ENCODE measurements at places on chromosomes 1 and 21.
A peak's percentile ranks its signal among the peaks of the same experiment; 100 is the strongest.

- DNase-seq: no peak
These were observed 7.8 kb downstream of the STK40 start for GRCh38 chr1:36377791-36378492.

DNA sequence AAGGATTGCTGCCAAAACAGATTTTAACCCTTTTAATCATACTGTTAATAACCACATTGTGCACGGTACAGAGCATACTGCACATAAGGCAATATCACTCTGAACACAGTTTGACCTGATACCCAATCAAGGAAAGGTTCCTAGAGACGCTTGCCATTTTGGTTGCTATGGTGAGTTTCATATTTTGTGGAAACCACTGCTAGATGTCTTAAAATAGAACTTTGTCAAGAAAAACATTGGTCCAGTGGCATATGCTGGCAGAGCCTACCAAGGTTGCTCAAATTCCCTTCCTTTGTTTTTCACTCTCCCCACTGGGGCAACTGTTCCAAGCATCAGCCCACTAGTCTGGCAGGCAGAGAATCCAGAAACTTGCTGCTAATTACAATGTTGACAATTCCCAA is 114.8 kb upstream of the DPYD start:
- DNase-seq: no peak

GRCh38 chr1:165915480-165915879 is 88.1 kb downstream of the UCK2 start:
- no peak for DNase-seq

GRCh38 chr1:52142220-52143183 is 613 bp downstream of the ZFYVE9 start:
- peak; percentile 64 for DNase-seq

- no peak for DNase-seq
These were observed 24.9 kb upstream of the ATF3 start for GRCh38 chr1:212583643-212584042.

DNA sequence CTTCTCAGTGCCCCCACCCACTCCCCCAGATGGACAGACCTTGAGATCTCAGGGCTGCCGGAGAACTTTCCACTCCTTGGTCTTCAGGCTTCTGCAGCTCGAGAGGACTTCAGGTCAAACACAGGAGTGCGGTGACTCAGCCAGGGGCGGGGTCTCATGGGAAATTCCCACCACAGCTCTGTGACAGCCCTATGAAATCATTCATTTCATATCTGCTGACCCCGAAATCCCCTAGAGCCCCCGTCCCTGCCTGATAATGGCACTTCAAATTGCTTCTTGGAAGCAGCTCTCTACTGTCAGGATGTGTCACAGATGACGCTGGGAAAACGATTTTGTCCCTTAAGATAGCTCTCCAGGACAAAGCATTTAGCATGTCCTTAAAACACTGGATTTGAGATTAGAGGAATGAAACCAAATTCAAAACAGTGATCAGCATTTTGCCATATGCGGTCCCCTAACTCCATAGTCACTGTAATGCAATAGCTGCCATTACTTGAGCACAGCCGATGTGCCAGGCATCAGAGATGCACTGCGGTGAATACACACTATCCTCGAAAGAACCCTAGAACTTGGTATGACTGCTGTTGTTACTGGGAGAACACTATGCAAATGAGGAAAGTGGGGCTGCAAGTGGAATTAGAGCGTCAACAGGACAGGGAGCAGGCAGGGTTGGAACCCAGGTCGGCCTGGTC is at the start of gene TNFRSF9:
TNFRSF9 (minus strand) TSS at position 95 of the 692 bp plus-strand sequence. CDS start 845 bp downstream, outside the sequence.
- DNase-seq: no peak

DNA sequence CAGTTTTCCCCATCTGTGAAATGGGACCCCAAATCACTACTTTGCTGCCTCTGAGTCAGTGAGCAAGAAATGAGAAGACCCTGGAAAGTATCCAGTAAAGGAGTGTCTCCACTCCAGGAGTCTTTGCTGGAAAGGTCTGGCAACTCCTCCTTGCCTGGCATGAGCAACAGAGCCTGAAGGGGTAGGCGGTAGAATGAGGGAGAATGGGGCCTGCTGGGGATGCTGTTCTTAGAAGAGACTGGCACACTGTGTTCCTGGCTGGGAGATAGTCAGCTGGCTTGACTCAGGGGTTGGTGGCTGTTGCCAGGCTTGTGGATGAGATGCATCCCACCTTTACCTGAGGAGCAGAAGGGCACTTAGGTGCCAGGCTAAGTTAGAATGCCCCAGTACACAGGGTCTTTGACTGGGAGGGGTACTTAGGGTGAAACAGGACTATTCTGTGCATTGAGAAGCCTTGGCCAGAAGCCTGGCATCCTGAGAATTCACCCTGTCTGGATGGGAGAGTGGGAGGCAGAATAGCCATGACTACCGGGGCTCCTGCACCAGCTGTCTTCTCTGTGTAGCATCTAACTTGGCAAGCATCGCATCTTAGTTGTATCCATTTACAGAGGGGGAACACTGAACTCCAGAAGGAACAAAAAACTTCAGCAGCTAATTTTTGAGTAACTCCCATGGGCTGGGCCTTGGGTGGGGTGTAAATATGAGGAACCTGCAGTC is 2.5 kb downstream of the MFSD2A start:
- no peak for DNase-seq

GRCh38 chr1:116365857-116366256 is 7.2 kb upstream of the ATP1A1 start:
- no peak for DNase-seq

DNA sequence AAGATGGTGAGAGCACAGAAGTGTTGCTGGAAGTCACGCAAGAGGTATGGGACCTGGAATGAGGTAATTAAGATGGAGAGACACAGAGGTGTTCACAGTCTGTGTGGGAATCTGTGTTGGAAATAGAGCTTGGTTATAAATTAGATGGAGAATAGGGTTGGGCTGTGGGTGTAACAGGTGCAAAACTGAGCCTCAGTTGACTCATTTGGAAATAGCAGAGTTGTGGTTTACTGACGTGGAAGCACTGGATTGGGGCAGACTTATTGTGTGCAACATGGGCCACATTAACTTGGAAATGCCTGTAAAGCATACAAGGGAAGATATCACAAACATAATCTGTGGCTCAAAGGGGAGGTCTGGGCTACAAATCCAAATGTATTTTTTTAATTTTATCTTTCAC is 13.0 kb downstream of the CAMSAP2 start:
- DNase-seq: no peak

GRCh38 chr1:78377356-78377928 is 113.3 kb upstream of the PTGFR start:
- no peak for DNase-seq

- DNase-seq: no peak
These were observed 351.9 kb downstream of the S1PR1 start for GRCh38 chr1:101588677-101589076.

DNA sequence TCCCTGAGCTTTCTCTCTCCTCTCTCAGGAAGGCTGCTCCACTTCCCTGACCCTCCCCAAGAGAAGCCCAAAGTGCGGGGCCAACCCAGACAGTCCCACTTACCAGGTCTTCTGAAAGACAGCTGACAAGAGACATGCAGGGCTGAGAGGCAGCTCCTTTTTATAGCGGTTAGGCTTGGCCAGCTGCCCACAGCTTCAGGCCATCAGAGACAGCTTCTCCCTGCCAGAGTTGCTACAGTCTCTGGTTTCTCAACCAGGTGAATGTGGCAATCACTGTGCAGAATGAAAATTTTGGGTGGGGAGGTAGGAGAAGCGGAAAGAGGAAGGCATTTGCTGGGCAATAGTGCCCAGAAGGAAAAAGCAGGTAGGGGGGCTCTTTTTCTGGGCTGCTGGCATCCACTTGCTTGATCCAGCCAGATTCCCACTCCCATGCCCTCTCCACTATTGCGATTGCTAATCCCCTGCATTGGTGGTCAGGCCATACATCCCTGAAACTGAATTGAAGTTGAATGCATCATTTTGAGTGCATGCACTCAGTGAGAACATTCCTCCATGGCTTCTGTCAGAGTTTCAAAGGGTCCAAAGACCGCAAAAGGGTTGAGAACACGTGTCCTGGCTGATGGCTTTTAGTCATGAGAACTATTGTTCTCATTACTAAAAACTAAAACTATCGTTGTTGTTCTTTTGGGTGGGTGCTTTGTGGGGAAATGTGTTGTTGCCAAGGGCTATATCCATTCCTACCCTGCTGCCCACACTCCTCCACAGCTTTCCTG is at the start of gene S100A8:
S100A8 (minus strand) TSS at position 136 of the 773 bp plus-strand sequence. CDS start 538 bp downstream, outside the sequence.
- DNase-seq: no peak

- peak; percentile 55 for DNase-seq
These were observed 239.4 kb upstream of the POU3F1 start for GRCh38 chr1:38285807-38286530.

- no peak for DNase-seq
These were observed 112.3 kb upstream of the IFFO2 start for GRCh38 chr1:19068639-19069276.

DNA sequence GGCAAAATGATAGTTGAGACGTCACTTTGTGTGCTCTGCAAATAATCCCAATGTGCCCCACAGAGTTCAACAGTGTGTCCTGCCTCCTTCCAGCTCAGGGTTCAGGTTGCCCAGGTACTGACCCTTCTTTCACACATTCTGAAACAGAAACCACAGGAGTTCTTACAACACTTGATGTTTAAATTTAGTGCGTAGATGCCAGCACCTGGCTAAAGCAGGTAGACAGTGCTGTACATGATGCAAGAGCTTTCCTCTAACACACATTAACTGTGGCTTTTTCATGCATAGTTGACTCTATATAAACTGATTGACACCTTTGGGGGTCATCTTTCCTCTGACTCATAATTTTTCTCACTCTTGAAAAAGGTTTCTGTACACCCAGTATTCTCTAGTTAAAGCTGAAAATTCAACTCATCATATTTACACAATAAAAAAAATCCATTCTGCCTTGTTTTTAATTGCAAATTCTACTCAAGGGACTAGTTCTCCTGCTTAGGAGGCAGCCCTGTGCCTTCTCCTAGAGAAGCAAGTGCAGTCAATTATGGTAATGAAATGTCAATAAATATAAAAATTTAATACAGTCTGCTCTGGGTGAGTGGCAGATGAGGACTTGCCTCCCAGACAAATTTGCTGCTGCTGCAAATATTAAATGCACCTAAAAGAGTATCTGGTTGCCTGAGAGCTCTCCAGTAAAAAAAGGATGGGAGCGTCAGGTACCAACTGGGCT is 91.4 kb downstream of the NR5A2 start:
- peak; percentile 13 for DNase-seq

DNA sequence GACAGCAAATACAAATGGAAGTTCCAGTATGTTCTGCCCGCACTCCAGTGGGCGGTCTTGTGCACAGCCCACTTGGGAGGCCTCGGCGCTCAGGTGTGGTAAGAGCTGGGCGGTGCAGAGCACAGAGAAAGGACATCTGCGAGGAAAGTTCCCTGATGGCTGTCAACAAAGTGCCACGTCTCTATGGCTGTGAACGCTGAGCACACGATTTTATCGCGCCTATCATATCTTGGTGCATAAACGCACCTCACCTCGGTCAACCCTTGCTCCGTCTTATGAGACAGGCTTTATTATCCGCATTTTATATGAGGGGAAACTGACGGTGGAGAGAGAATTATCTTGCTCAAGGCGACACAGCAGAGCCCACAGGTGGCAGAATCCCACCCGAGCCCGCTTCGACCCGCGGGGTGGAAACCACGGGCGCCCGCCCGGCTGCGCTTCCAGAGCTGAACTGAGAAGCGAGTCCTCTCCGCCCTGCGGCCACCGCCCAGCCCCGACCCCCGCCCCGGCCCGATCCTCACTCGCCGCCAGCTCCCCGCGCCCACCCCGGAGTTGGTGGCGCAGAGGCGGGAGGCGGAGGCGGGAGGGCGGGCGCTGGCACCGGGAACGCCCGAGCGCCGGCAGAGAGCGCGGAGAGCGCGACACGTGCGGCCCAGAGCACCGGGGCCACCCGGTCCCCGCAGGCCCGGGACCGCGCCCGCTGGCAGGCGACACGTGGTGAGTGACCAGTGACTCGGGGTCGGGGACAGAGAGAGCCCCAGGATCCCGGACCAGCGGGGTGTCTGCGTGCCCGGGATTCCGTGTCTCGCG is at the start of gene IL12RB2:
IL12RB2 (plus strand) TSS at position 623 of the 810 bp plus-strand sequence. CDS start 12,496 bp downstream, outside the sequence.
- DNase-seq: peak; percentile 65

- no peak for DNase-seq
These were observed 33.6 kb upstream of the IFNGR2 start for GRCh38 chr21:33369586-33369985.

GRCh38 chr1:73100216-73100615 is 817.9 kb upstream of the NEGR1 start:
- peak; percentile 56 for DNase-seq

- no peak for DNase-seq
These were observed 24.2 kb downstream of the PDE9A start for GRCh38 chr21:42677339-42678321.

DNA sequence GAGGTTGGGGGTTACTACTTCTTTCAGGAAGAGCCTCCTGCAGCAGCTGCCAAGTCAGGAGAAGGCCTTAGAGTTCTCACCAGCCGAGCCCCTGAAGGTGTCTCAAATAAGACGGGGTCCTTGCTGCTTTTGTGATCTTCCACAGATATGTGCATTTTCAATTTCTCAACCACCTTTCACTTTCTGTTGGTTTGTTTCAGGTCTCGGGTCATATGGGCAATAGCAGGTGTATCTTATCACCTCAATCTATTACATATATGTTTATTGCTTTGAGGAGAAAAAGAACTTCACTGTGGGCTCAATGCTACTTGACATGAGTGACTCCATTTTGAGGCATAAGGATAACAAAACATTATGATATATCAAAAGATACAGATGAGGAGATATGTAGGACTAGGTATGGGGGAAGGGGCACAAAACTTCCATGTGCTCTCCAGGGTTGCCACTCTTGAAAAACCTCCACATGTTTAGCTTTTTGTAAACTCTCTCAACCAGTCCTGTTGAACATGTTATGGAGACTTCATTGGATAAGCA is 1171.4 kb upstream of the ADGRL2 start:
- no peak for DNase-seq

GRCh38 chr21:42079939-42080787 is 9.0 kb downstream of the UMODL1 start:
- DNase-seq: no peak

- DNase-seq: no peak
These were observed 12.4 kb downstream of the EPHB2 start for GRCh38 chr1:22722901-22723550.

- DNase-seq: no peak
These were observed 57.6 kb downstream of the LDLRAD2 start for GRCh38 chr1:21869620-21870121.

DNA sequence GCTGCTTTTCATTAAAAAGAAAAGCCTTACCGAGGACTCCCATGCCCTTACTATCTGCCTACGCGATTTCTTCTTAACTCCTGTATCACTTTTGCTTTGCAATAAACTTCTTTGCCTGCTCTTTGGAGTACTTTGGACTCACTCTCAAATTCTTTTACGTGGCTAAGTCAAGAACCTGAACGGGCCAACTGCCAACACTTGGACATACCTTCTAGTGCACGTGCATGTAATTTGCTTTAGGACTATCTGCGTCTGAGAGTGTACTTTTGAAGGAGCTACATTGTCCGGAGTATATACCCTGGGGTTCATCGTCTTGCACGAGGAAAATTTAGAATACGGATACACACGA is 3.6 kb upstream of the OTUD3 start:
- no peak for DNase-seq

GRCh38 chr1:93565496-93566206 is 116.0 kb downstream of the BCAR3 start:
- DNase-seq: no peak

GRCh38 chr1:228101614-228101993 is 1.5 kb downstream of the C1orf35 start:
- no peak for DNase-seq

- DNase-seq: no peak
These were observed 33.1 kb downstream of the PTPRU start for GRCh38 chr1:29269382-29269781.

GRCh38 chr1:38085666-38086330 is 39.2 kb upstream of the POU3F1 start:
- DNase-seq: no peak
